Myocyte (in vitro differentiated cells): ENCODE measurements at places on chromosomes 3 and 15.

DNA sequence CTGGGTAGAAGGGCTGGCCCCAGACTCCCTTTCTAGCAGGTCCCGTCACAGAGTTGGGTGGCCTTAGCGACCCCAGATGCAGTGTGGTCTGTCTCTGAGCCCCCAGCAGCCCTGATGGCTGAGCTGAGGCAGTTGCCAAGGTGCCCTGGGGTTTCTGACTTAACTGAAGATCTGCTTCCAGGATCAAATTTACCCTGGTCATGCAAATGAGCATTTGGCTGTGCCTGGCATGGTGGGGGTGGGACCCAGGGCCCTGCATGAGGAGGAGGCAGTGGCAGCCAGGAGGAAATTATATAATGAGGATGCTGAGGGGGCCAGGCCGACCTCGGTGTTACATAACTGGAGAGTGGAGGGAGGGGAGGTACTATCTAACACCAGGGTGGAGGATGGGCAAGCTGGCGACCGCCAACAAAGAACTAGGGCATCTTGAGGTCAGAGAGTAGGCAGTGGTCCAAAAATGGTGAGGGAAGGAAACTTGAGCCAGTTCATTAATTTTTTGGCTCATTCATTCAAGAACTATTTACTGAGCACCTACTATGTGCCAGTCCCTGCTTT, 16.4 kb downstream of the PLEKHO2 start:
- DNase-seq = no peak

DNA sequence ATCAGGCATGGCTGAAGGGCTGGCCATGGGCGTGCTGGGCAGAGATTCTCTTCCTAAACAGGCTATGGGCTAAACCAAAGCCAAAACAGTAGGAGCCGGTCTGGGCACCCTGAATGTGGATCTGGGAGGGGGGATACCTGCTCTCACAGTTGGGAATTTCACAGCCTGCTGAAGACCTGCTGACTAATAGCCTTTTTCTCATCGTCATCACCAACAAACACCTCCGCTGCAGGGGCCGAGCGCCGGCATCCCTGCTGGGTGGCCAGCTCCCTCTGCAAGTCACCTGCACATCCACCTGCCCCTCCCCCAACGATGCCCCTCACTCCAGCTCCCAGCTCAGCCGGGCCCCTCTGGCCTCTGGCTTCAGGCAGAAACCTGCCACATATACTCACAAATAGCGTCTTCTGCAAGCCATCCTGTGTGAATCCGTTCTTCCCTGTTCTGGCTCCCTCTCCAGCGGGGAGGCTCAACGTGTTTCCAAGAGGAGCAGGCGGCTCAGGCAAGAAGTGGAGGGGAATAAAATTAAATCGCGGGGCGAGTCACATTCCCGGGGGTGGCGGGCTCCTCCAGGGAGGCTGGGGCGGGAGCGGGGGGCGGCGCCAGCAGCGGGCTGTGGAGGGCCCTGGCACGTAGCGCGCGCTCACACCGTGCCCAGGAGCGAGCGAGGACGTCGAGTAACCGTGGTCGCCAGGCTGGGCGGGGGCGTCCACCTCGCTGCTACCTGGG, 466 bp downstream of the IQSEC1 start:
- DNase-seq = no peak

DNA sequence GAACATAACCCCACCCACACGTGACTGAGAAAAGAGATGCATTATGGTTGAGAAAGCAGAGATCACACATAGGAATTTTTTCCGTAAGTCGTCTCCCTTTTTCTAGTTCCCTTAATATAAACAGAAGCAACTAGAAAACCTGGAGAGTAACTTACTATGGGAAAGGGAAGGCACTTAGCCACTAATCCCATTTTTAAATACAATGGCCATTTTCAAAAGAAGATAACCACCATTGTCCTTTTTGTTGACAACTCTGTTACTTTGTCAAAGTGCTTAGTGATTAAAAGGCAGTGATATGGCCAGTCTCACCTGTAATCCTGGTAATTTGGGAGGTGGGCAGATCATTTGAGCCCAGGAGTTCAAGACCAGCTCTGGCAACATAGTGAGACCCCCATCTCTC, 184.4 kb upstream of the UMPS start:
- DNase-seq = no peak

- no peak for DNase-seq
Observed at GRCh38 chr3:165078293-165078692, at the start of gene SI. SI (minus strand) TSS chr3:165078496; CDS start chr3:165076012, 2,484 bp downstream.

DNA sequence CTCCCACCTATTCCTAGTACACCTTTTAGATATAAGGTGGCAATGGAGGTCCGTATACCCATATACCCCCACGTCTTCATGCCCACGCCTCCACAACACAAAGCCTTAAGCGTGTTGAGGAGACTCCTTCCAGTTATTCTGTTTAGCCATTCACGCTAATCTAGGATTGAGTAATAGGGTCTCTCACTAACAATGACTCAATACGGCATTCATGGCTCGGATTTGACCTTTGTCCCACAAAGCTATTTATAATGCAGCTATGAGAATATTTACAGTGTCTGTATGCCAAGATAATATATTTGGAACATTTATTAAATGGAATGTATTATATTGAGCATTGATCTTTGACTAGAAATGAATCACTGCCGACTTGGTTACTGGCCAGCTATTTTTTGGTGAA, 215.8 kb downstream of the KCNH8 start:
- DNase-seq = no peak

DNA sequence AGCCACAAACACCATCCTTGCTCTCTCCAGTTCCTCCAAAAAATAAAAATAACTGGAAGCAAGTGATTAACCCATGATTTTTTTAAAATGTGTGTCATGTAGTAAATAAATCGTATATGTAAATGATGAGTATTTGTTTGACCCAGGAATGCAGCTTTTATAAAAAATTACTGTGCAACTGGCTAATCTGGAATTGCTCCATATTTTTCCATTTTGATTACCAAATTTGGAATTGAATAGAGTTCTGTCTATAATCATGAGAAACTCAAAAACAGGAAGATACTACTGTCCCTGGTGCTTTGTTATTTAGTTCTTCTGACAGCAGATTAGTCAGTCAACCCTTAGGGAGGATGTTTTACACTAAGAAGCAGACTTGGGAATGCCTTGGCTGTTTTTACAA, 116.2 kb downstream of the CCNL1 start:
- no peak for DNase-seq

GRCh38 chr3:18012933-18013332, 270.5 kb upstream of the TBC1D5 start:
- DNase-seq = no peak

GRCh38 chr15:74315626-74316025, 51.8 kb downstream of the CYP11A1 start:
- no peak for DNase-seq

DNA sequence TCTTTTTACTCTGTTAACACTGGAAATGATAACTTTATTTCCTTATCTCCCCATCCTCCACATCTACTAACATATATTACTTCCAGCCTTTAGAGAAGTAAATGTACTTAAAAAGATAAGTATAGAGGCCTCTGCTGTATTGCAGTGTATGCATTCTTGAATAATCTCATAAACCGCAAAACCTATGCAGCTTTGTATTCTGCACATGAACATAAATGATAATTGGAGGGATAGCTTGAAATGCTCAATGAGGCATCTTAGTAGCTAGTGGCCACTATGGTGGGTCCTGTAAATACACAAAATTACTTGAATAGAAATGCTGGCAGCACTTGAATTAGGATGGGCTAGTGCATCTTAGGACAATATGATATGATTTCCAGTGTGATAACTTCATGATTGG, 77.0 kb downstream of the LYSMD4 start:
- DNase-seq = no peak

DNA sequence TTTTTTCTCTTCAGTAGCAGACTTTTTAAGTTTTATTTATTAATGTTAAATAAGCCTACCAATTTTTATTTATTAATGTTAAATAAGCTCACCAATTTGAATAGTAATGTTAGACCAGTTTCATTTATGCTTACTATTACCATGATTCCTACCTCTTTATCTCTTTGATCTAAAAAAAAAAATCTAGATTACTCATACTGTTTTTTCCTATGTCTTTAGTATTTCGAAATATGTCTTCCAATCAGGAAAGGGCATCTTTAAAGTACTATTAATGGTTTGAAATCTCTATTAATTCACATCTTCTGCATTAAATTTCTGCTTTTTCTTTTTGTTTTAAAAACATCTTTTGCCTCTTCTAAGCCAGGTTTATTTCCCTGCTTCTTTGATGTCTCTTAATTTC, 27.5 kb upstream of the MAPKBP1 start:
- no peak for DNase-seq

GRCh38 chr3:140760324-140761075, 82.6 kb downstream of the TRIM42 start:
- peak; percentile 92 for DNase-seq

- no peak for DNase-seq
Observed at GRCh38 chr3:57972531-57973111, 35.6 kb upstream of the FLNB start.

DNA sequence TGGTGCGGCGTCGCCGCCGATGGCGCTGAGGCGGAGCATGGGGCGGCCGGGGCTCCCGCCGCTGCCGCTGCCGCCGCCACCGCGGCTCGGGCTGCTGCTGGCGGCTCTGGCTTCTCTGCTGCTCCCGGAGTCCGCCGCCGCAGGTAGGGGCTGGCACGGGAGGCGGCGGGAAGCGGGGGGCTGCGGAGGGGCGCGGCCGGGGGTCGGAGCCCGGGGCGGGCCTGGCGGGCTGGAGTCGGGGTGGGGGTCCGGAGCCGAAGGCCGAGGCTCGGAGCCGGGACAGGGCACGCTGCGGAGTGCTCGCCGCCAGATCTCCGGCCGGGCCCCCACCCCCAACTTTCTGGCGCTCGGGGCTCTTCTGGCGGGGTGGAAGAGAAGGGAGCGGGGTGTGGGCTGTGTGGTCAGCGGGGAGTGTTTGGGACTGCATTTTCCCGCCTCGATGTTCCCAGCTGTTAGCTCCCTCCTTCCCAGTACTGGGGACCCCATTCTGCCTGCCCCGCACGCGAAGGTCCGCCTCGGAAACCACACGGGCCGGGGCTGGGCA, 299 bp downstream of the TYRO3 start:
- DNase-seq = no peak

DNA sequence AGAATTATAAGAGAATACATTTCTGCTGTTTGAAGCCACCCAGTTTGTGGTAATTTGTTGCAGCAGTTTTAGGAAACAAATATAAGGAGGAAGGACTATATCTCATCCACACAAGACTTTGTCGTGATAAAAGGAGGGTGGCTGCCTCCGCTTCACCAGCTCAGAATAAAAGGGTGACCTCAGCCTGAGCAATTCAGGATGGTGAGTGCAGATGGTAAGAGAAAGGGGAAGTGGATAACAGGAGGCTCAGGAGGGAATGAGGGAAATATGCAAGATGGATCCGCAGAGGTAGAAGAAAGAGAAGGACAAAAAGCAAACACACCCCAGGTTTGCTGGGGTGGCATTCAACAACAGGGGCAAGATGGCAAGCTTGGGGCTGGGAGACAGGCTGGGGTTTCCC, 108.1 kb upstream of the TNFAIP8L3 start:
- no peak for DNase-seq

GRCh38 chr3:24645047-24645446, 150.4 kb upstream of the THRB start:
- no peak for DNase-seq

DNA sequence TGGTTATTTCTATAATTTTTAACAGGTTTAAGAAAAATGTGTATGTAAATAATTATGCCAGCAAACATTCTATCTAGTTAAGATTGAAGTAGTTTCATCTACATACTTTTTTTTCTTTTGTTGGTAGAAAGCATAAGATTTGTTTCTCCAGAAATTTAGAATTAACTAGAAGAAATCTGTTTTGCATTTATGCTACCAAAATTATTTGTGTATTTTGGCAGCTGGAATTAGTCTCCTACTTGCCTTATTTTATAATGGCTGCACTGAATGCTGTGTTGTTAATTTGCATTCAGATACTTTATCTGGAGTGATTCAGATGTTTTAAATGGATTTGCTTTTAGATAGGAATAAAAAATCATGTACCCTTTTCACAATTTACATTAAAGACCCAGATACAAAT, 100.2 kb upstream of the NAALADL2 start:
- DNase-seq = no peak

DNA sequence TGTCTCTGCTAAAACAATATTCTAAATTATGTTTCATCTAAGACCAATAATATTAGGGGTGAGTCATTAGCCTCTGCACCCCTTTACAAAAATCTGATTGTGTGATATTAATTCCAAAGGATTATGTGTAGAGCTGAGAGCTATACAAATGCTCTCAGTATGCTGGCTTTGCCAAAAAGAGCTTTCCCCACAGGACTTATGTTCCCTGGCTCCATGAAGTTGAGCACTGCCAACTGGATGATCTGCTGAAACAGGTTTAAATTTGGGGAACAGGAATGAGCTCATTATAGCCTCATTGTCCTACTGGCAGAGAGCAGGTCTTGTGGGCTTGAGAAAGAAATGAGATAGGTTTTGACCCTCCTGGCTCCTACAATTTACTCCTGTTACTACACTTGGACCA, 347.8 kb upstream of the LMCD1 start:
- no peak for DNase-seq

DNA sequence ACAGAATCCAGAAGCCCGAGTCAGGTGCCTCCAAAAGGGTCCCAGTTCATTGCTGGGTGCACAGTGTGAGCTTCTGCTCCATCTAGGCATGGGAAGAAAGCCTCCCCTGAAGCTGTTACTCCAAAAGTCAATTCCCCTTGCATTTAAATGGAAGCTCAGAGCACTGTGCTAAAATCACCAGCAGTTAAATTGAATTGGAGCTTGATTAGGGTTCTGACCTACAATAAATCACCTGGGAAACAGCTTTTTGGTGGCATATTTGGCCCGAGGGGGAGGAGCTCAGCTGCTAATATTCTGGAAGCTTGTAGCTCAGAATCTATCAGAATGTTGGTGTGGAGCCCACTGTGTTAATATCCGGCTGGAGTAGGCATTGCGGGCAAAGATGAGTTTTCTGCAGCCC, 87.1 kb upstream of the RGMA start:
- DNase-seq = no peak

DNA sequence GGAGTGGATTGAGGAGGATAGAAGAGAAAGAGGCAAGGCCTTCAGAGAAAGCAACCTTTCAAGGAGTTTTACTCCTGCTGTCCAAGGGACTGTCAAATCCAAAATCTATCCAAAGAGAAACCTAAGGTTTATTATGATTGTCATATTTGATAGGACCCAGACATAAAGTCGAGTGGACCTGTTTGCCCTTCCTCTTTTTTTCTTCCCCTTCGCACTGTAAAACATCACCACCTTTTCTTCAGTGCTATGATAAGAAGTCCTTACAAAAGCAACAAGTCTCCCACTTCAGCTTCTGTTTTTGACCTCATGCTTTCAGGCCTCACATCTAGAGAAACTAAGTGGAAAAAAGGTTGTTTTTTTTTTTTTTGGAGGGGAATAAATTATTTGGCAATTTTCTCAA, 73.0 kb downstream of the TRPC1 start:
- no peak for DNase-seq
